GM04503 (cell line): ENCODE measurements at places on chromosomes 11 and 22.

- no peak for DNase-seq
These were observed 79.9 kb downstream of the AMBRA1 start for GRCh38 chr11:46513934-46514342.

DNA sequence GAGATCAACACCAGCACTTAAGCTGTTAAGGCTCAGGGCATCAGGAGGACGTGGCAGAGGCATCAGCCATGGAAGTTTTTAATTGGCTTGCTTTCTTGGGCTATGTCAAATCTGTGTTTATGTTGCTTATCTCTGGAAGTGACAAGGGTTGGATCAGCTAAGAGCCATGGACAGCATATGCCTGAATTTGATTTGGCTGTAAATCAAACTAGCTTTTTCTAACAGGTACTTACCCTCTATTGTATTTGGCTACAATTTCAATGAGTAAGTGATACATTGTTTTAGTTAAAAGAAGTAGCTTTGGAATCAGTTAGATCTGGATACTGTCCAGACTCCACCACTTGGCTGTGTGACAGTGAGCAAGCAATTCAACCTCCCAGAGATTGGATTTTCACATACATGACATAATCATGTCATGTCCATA lies 936.6 kb downstream of the OPCML start:
- DNase-seq = no peak

DNA sequence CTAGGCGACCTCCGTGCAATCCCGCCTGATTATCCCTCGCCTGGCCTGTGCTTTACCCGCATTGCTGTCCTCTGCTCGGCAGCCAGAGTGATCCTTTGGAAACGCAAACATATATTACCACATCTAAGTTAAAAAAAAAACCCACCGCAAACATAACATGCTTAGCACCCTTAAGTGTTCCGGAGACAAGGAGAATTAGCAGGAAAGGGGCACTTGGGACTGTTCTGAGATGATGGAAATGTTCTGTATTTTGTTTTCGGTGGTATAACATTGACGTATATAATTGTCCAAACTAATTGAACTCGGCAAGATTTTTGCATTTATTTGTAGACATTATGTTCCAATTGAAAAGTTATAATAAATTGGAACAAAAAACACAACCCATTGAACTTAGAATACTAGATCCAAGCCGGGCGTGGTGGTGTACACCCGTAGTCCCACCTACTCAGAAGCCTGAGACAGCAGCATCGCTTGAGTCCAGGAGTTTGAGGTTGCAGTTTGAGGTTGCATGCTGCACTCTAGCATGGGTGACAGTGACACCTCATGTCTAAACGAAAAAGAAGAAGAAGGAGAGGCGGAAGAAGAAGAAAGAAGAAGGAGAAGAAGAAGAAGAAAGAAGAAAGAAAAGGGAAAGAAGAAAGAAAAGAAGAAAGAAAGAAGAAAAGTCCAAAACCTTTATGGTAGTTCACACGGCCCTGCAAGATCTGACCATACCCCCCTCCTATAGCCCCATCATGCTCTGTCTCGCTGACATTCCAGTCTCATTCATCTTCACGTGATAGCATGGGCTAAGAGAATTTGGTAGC lies 604 bp upstream of the POLR3H start:
- DNase-seq = no peak

DNA sequence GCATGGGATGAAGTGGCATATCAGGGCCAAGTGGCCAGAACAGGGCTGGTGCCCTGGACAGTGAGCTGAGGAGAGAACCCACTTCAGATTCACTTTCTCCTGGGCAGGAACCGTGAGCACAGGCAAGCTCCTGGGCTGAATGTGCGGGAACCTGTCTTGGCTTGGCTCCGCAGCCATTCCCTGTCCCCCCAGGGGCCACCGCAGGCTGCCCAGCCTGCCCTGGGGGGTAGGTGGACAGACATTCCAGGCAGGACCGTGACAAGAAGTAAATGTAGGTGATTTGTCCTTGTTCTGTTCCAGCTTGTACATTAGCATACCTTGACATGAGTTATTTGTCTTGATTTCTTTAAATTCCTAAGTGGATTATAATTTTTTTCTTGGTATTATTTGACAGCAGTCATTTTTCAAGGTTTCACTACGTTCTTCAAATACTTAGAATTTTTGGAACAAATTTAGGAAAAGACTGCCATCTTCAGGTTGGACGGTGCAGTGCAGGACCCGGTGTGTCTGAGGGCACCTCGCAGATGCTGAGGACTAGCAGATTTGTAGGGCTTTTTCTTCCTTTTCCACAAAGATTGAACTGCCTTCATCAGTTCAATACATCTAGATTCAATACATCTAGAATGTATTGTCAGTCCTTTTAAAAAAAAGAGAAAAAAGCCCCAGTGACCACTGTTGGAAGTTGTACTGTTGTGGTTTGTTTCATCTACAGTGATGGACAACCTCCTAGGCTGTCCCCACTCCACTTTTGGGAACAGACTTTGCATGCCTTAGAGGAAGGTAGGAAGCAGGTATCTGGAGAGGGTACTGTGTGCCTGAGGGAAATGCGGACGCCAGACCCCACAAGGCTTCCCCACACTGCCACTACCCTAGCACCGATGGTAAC lies 115.1 kb upstream of the RASSF10 start:
- no peak for DNase-seq

GRCh38 chr11:57942808-57943207 lies 80.9 kb upstream of the OR9Q1 start:
- no peak for DNase-seq

DNA sequence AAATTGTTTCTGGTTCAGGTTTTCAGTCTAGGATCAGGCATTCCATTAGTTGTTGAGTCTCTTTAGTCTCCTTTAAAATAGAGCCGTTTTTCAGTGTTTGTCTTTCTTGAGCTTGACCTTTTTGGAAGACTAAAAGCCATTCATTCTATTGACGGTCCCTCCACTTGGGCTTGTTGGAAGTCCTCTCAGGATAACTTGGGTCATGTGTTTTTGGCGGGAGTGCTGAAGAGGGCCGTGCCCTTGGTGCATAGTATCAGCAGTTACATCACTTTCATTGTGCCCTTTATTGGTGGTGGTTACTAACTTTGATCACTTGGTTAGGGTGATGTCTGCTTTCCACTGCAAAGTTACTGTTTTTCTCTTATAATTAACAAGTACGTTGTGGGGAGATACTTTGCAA lies 20.8 kb downstream of the CECR2 start:
- DNase-seq = no peak

DNA sequence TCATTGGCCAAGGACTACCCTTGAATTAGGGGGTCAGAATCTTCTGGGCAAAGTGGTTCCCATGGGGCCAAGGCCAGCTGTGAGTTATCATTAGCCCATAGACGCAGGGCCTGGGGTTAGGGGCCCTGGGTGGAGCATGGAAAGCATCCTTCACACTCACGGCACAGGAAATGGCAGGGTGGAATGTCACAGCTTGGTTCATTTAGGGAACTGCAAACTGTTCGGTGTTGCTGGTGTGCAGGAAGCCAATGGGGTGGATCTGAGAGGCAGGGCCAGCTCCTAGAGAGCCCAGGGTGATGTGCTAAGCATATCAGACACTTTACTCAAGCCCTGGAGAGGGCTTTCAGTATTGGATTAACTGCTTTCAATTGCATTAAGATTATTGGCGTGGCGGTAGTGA lies 42.9 kb downstream of the TECTA start:
- DNase-seq = no peak

DNA sequence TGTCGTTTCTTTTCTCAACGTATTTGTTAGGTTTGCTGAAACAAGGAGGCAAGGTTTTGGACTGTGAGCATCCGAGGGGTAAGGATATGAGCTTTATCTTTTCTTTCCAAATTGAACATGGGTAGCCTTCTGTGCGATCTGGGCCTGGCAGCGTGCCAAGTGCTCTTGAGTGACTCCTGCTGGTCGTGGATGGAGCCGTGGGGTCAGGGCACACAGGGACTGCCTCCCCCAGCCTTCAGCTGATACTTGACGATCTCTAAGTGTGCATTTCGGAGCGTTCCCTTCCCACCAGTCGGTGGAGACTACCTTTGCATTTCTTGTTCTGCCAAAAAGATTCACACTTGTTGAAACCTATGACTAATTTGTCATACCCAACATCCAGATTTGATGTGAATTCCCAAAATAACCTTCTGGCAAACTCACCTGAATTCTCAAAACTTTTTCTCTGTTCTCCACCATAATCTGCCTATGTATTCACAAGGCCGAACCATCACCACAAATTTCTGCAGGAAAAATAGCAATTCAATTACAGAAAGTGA lies 40.1 kb upstream of the CLMP start:
- DNase-seq = no peak

DNA sequence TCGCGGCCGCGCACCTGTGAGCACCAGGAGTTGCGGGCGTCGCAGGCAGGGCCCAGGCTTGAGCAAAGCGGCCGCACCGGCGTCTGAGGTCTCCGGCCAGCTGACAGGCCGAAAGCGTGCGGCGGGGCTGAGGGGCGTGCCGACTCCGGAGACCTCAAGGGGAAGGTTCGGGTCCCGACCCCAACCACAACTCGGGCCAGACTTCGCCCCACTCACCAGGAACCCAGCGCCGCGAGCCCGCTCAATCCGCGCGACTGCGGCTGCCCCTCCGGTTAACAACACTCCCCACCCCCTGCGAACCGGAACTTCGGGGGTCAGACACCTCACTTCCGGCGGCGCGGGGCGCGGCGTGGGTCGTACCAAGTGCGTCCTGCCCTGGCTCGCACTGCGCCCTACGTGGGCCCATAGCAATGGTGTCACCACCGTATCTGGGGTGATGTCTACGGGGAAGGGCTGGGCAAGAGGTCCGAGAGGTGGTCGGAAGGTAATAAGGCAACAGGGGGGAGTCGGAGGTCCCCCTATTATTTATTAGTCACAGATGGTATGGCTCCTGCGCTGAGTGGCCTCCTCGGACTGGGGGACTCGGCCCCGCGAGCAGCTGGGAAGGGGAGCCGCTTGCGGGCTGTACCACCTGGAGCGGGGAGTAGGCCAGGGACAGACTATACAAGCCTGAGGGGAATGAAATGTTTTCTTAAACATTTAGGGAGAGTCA lies at the start of gene SYVN1:
Gene SYVN1 (minus strand): TSS at position 280 of the 712 bp plus-strand sequence. CDS start 918 bp downstream, outside the sequence.
- DNase-seq = peak; percentile 66

GRCh38 chr11:16099343-16099900 lies 256.9 kb downstream of the SOX6 start:
- no peak for DNase-seq

GRCh38 chr11:118286545-118286944 lies 18.0 kb upstream of the CD3E start:
- DNase-seq = no peak

DNA sequence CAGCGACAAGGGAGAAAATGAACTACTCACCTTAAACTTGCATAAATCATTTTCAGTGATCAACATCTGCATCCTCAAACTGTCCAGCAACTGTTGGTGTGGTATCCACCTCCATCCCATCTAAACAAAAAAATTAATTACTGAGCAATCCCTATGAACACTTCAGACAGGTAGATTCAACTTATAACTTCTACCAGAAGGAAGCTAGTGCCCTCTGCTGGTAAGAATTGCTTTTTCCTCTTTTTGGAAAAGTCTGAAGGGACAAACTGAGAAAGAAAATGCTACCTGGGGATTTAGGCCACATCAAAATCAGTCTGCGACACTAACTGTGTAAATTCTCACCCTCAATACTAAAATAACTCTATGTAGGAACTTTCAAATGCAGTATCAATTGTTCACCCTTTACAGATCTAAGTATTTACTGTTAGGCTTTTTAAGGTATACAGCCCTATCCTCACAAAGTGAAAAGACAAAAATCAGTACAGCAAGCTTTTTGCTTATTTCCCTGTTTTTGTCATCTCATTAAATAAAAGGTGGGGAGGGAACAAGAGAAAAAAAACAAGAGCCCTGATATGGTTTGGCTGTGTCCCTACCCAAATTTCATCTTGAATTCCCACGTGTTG lies 17.9 kb downstream of the CLNS1A start:
- no peak for DNase-seq

DNA sequence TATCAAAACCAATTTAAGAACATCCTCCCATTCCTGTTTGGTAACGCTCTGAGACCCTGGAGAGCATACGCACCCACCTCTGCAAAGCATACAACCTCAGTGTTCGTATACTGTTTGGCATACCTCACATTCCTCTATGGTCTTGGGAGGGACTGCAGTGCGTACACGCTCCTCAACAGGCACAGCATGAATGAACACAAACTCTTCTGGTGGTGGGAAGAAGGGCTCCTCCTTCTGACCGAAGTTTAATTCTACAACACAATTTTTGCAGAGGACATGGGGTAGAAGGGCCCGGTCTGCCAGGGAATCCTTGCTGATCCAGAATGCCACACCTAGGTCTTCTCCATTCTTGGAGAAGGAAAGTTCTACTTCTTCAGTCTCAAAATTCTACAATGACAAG lies 5.3 kb downstream of the HNRNPUL2 start:
- no peak for DNase-seq

DNA sequence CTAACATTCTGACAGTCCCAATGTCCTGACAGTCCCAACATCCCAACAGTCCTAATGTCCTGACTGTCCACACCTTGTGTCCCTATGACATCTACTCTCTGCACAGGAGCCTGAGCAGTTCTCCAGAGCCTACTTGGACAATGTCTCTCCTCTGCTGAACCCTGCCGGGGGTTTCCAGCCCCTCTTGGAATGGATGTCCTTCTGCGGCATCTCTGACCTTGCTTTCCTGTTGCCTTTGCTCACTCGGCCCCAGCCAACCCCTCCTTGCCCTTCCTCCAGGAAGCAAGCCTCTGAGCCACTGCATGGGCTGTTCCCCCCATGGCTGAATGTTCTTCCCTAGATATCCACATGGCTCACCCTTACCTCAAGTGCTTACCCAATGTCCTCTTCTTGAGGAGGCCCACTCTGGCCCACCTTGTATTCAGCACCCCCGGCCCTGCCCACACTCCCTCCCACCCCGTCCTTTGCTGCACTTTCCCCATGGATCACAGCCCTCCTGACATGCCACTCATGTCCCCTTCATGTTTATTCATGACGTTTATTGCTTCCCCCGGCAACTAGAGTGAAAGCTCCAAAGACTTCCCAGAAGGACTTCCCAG lies 59.5 kb downstream of the DHCR7 start:
- no peak for DNase-seq

DNA sequence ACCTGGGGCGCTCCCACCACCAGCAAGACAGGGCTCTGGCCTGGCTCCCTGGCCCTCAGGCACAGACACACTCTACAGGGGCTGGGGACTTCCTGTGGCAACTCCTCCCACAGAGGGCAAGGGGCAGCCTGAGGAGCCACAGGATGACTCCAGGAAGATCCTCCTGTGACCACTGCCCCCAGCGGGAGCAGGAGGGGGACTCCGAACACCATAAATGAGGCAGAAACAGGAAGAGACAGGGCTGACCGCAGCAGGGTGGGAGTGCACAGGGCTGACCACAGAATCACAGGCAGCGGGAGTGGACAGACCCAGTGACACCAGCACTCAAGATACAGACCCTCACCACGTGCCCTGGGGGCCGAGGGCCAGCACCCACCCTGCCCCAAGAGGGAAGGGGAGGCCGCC lies 10.8 kb downstream of the ARAP1 start:
- no peak for DNase-seq

- no peak for DNase-seq
These were observed 59.9 kb downstream of the PAK1 start for GRCh38 chr11:77413850-77414460.
